ENCODE measurements at places on chromosomes 2 and 18.

GRCh38 chr2:119225105-119225865, 1.7 kb downstream of the STEAP3 start:
- DNase-seq = no peak

DNA sequence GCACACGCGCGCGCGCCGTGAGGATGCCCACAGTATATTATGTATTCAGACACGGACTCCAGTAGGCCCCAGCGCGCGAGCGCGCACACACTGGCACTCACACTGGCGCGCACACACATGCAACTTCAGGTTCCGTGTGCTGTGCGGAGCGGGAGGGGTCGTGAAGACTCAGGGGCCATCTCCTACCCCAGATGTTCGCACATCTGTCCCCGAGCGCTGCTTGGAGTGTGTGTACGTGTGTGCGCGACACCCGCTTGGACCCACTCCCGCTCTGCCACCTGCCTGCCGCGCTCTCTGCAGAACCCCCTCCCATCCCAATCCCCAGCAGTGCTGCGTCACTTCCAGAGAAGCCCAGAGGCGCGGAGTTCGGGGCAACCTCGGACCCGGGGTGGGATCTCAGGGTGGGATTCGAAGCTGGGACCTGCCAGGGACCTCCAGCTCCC, 2.6 kb downstream of the NRP2 start:
- peak; percentile 59 for DNase-seq

- DNase-seq = no peak
Observed at GRCh38 chr18:79581406-79581805, 98.2 kb upstream of the CTDP1 start.

DNA sequence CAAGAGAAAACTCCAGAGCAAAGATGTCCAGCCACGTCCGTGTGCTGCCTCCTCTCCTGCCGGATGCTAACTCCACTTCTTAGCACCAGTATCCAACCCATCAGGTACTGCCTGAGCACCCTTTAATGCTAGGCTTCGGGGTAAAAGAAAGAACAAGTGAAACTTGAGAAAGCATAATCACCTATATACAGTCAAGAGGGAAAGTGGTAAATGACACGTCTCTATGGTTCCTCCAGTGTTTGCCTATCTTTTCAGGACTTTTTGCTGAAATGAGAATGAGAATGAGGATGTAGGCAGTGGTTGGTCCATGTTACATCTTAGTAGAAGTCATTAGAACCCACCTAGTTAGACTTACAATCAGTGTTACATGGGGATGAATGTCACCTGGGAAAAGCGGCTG, 47.9 kb downstream of the EPHA4 start:
- DNase-seq = no peak

DNA sequence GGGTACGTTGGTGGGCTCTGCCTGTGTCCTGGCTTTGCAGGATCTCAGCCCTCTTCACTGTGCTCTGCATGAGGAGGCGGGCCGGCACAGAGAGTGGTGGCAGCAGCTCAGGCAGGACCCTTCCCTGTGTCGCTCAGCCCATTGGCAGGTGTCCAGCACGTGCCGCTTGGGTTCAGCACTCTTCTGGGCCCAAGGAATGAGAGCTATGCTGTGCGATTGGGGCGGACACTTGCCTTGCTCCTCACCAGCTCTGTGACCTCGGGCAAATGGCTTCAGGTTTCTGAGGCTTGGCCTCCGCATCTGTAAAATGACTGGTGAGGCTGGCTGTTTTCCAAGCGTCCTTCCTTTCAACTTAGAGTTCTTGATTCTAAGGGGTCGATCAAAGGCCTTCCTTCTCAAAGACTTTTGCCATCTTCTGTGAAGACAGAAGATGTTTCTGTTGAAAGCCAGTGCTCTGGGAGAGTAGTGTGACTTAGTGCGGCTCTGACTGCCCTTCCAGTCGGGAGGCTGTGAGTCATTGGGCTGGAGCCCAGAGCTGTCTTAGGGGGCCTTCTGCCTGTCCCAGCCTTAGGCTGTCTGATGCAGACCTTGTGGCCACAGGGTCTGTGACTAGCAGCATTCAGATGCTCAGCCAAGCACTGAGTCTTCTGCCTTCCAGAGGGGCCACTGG, 35.6 kb downstream of the GLI2 start:
- no peak for DNase-seq

- no peak for DNase-seq
Observed at GRCh38 chr2:222756951-222757650, 85.6 kb downstream of the MOGAT1 start.

Measured in suppressor macrophage treated with lipopolysaccharide for 4 hours (primary cell).